ENCODE measurements at places on chromosomes 3 and 15. TPM values are rescaled to one million over a fixed set of nuclear protein-coding genes. Genes with fewer than 3 reads are reported as not detected.

The GPR160 gene
- 0.29 TPM for total RNA-seq

The AQP9 gene
- total RNA-seq: not detected

The ALCAM gene
- total RNA-seq: 133 TPM

The CCDC13 gene
- total RNA-seq: 0.29 TPM

The TTLL13 gene
- total RNA-seq: not detected

The SMCO1 gene
- not detected for total RNA-seq

The ADAMTS17 gene
- 0.17 TPM for total RNA-seq

The TEX55 gene
- total RNA-seq: not detected

The DPPA4 gene
- total RNA-seq: not detected

The DAZL gene
- total RNA-seq: not detected

The TNNC1 gene
- not detected for total RNA-seq

The UNC13C gene
- not detected for total RNA-seq

The KIF9 gene
- total RNA-seq: 1.8 TPM

Data from smooth muscle cell of trachea (primary cell).